Fibroblast of skin of right quadriceps (primary cell): ENCODE measurements at places on chromosomes 13 and 19.

- peak; percentile 98 for DNase-seq
Measured at GRCh38 chr19:8367327-8368001, 3.5 kb downstream of the ANGPTL4 start.

DNA sequence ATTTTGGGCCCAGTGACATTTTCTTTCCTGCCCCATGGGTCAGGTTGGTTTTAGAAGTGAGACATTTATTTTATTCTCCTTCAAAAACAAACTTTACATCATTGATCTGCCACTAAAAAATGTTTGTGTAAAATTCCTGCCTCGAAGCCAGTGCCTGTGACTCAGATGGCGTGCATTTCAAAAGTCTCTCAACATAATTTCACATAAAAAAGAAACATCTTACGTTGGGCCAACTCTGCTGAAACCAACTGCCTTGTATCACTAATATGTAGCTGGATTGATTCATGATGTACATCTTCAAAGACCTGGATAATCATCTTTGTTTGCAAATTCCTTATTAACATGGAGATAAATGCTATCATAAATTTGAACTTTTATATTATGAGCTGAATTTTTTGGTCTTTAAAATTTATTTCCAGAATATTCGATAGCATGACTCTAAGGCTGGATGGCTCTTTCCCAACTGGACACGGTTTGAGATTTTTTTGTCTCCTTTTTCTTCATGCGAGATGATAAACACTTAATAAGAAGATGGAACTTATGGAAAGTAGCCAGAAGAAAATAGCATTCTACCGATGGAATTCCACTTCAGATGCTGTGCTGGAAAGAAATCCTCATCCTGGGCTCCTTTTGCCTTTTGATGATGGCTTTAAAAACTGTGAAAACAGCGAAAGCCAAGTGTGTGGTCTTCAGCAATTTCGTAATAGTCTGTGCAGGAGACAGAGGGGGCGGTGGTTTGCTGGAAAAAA lies 420.5 kb downstream of the FGF9 start:
- peak; percentile 64 for DNase-seq

DNA sequence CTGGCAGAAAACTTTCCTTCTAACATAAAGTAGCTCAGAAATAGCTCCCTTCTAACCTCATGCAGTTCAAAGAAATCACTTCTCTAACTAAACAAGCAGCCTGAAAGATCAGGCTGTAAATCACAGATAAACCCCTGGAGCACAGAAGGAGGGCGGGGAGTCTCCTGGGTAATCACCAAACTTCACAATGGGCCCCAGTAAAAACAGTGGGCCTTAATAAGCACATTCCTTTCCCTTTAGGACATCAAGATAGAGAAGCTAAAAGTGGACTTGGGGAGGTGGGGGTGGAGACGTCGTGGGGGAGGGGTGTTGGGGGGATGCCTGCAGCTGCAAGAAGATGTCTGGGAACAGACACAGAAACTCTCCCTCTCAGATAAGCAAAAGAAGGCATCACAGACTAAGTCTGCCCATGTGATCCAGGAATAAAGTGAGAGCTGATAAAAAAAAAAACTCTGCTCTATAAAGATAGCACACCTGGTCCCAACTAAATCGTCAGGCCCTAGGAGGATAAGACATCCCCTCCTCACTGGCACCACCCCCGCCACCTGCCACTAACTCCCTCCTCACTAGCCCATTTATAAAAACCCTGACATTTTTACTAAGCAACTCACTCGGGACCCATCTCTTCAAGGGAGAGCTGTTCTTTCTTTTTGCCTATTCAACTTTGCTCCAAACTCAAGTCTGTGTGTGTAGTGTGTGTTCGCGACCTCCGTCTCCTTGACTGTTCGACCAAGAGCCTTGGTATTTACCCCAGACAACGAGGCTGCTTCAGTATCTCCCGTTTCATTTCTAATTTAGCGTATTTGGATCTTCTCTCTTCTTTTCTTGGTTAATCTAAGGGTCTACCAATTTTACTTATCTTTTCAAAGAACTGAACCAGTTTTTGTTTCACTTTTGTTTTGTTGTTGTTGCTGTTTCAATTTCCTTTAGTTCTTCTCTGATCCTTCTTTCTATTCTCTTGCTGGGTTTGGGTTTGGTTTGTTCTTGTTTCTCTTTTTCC lies 31.7 kb downstream of the DNAJC15 start:
- peak; percentile 96 for DNase-seq

GRCh38 chr19:35347171-35347929 lies at the start of gene FFAR1:
FFAR1 (plus strand) TSS chr19:35347902; CDS start chr19:35351552, 3,650 bp downstream.
- DNase-seq: no peak

- no peak for DNase-seq
Measured at GRCh38 chr19:39563408-39563807, 23.4 kb upstream of the EID2 start.

DNA sequence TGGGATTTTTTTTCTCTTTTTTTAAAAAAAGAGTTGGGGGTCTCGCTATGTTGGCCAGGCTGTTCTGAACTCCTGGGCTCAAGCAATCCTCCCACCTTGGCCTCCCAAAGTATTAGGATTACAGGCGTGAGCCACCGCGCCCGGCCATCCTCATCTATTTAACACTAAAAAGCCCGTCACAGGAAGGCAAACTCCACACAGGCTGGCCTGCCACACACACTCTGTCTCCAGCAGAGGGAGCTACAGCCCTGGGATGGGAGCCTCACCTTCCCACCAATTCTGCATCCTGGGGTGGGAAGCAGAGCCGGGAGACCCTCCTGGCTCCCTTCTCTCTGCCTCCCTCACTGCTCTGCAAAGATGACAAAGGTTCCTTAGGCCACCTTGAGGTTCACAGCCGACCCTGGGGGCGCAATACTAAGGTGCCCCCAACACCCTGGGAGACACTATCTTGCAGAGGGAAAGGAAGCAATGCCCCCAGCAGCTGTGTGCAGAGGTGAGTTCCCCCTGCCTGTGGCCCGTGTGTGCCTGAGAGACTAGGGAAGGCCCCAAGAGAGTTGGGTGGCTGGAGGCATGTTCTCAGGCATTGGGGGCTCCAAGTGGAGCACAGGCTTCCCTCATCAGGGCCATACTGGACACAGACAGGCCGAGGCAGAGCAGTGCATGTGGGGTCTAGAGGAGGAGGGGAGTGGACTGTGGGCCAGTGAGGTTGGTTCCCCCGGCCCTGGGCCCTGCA lies 27.4 kb upstream of the TIMM44 start:
- peak; percentile 26 for DNase-seq

GRCh38 chr19:36255316-36255715 lies 40.4 kb downstream of the ZNF146 start:
- DNase-seq: no peak
